Neural progenitor cell (in vitro differentiated cells): ENCODE measurements at places on chromosomes 1 and 21. TPM values are rescaled to one million over a fixed set of nuclear protein-coding genes. Genes with fewer than 3 reads are reported as not detected.

DNA sequence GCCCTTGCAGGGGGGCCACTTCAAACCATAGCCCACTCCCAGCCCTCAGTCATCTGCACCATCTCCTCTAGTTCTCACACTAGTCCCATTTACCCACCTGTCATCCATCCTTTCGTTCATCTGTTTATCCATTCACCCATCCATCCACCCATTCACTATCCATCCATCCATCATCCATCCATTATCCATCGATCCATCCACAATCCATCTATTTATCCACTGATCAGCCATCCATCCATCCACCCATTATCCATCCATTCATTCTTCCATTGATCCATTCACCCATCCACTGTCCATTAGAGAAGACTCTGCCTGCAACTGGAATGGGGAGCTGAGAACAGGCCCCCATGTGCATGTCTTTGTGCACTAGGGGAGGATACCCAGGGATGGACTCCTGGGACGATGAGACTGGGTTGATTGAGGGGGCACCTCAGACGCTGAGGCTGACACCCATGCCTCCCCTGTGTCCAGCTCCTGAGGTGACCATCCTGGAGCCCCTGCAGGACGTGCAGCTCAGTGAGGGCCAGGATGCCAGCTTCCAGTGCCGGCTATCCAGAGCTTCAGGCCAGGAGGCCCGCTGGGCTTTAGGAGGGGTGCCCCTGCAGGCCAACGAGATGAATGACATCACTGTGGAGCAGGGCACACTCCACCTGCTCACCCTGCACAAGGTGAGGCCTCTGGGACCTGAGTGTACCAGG, 97.9 kb downstream of the TRIM11 start:
- no peak for DNase-seq

DNA sequence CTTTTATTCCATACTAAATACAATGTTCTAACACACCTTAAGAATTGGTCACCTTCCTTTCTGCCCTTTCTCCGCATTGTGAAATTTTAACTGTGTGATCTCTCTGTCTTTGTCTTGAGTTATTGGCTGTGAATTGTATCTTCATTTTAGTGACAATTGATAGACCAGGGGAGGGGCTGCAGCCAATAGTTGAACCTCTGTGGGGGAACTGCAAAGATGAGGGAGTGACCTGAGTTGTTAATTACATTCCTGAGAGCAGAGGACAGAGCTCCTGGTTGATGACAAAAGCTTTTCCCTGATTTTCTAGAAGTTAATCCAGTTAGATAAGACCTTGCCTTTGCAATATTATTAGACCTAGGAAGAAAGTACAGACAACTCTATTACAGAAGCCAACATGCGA, 1535.7 kb downstream of the BRINP3 start:
- DNase-seq: peak; percentile 40

DNA sequence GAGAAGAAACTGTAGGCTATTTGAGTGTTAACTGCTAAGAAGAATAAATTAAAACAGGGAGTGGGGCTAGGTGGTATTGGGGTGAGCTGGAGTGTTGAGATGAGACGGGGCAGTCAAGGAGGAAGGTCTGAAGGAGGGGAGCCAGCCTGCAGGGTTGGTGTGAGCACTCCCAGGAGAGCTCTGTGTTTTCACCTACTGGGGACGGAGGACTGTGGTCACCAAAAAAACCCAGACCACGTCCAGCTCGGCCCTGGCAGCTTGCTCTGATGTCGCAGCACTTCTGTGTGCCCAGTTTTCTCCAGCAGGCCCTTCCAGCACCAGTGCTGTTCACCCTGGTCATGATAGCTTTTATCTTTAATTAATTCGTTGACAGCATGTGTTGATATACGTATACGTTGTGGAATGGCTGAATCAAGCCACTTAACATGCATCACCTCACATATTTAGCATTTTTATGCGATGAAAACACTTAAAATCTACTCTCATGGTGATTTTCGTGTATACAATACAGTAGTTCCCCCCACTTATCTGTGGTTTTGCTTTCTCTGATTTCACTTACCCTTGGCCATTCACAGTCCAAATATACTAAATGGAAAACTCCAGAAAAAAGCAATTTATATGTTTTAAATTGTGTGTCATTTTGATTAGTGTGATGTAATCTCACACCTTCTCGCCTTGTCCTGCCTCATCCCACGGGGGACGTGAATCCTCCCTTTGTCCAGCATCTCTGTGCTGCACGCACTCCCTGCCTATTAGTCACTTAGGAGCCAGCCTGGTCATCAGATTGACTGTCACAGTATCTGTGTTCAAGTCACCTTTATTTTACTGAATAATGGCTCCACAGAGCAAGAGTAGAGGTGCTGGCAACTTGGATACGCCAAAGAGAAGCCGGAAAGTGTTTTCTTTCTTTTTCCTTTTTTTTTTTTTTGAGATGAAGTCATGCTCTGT, 12.3 kb downstream of the FAM3B start:
- no peak for DNase-seq

The TDRD5 gene
- 0.09 TPM in 2 replicates for total RNA-seq

The SLC30A10 gene
- total RNA-seq: 0.09 and 0.19 TPM in 2 replicates

The TCHHL1 gene
- total RNA-seq: not detected in 2 replicates

The ALDH4A1 gene
- total RNA-seq: 21.8 and 39.9 TPM in 2 replicates

DNA sequence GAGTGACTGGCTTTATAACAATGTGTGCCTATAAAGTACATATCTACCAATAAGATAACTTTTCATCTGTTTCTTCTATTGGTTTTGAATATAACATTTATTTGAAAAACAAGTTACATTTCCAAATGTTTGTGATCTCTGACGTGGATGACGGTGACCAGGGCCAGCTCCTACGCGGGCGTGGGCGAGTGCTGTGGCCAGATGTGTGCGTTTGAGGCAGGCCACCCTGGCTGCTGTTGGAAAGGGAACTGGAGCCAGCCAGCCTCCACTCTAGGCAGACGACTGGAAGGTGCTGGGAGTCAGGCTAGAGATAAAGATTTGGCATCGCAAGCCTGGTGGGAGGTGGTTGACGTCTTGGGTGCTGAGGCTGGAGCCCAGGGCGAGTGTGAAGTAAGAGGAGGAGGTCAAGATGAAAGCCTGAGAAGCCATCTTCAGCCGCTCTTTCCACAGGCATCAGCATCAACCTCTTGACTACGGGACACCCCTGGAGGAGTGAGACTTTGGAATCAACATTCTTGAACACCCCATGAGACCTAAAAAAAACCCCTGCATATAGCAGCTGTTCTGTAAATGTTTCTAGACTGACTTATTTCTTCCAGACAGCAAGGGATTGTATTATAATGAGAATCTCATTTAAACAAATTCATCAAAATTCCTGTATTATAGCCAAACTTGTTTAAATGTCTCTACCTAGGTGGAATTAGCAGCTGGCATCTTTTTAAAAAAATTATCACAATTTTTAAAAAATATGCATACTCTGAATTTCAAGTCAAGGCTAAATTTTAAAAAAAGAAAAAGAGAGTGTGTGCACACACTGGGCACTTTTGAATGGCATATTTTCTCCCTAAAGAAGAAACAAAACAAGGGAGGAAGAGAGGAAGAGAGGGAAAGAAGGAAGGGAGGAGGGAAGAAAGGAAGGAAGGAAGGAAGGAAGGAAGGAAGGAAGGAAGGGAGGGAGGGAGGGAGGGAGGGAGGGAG, 112.5 kb upstream of the SLC44A3 start:
- no peak for DNase-seq

GRCh38 chr1:66791621-66792610, 9.2 kb downstream of the INSL5 start:
- DNase-seq: no peak

The RBP7 gene
- 0.96 TPM in 1 of 2 replicates, not detected in the other for total RNA-seq

- no peak for DNase-seq
These were observed 46.5 kb downstream of the EDEM3 start for GRCh38 chr1:184708084-184708676.

- DNase-seq: no peak
These were observed 70.5 kb downstream of the CD2 start for GRCh38 chr1:116824631-116825206.

The GIPC2 gene
- not detected in 2 replicates for total RNA-seq

GRCh38 chr21:15272171-15272570, 207.4 kb upstream of the NRIP1 start:
- DNase-seq: no peak

The KRTAP13-2 gene
- total RNA-seq: not detected in 2 replicates

The ABCA4 gene
- 0.87 and 1.2 TPM in 2 replicates for total RNA-seq

The TMPRSS15 gene
- total RNA-seq: not detected in 2 replicates

The BSND gene
- total RNA-seq: not detected in 2 replicates

The TMCC2 gene
- 7.1 and 12.1 TPM in 2 replicates for total RNA-seq

The TRNAU1AP gene
- total RNA-seq: 43.9 and 50.0 TPM in 2 replicates

The PLA2G2F gene
- not detected in 2 replicates for total RNA-seq
